Activated naive CD4-positive, alpha-beta T cell treated with anti-CD3 and anti-CD28 coated beads, Interleukin-2, amount 10 ng/mL, durations not matched to agents 7 days and 5 days (primary cell): ENCODE measurements at places on chromosomes 12 and 14.

GRCh38 chr12:6224550-6224949, 24.4 kb downstream of the CD9 start:
- no peak overlapping the region for H3K4me3 ChIP-seq
- H3K27ac ChIP-seq = no peak overlapping the region
- H3K4me1 ChIP-seq = no peaks in the 10 kb centered on the region
- no peaks in the 10 kb centered on the region for H3K36me3 ChIP-seq

DNA sequence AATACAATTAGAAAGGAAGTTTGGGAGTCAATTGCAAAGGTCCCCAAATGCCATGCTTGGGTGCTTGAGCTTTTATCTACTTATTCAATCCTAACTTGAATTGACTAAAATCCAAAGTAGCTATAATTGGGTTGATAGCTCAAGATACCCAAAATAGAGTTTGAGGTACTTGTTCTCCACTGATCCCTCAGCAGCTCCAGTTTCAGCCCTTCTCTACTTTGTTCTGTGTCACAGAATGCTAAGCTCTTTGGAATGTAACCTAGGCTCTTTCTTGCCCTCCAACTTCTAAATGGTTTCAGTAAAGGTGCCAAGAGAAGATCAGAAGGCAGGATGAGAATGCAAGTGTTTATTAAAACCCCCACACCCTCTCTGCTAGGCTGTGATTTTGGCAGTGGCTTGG, 251.4 kb upstream of the CLEC14A start:
- no peaks in the 10 kb centered on the region for H3K4me1 ChIP-seq
- no peaks in the 10 kb centered on the region for H3K36me3 ChIP-seq
- no peak for DNase-seq
- H3K27me3 ChIP-seq = no peaks in the 10 kb centered on the region
- no peak overlapping the region for H3K27ac ChIP-seq

DNA sequence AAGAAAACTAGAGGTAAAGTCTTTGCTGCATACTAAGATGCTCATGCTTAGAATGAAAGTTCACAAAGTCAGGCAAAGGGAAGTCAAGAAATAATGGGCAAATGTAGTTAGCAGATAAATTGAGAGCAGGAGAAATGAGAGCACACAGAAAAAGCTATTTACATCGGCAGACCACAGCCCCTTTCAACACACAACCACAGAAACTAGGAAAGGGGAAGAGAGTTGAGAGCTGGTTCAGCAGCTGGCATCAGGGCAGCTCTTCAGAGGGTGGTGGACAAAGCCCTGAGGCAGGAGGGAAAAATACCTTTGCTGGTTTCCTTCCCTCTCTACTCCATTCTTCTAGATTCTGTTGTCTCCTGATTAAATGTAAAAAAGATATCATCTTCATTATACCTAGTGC, 95.4 kb upstream of the ANO4 start:
- no peaks in the 10 kb centered on the region for H3K36me3 ChIP-seq
- no peak for DNase-seq
- H3K27ac ChIP-seq = no peak overlapping the region
- H3K27me3 ChIP-seq = peaks cover 3% of the 10 kb centered on the region
- H3K4me1 ChIP-seq = no peaks in the 10 kb centered on the region
- H3K4me3 ChIP-seq = no peak overlapping the region

DNA sequence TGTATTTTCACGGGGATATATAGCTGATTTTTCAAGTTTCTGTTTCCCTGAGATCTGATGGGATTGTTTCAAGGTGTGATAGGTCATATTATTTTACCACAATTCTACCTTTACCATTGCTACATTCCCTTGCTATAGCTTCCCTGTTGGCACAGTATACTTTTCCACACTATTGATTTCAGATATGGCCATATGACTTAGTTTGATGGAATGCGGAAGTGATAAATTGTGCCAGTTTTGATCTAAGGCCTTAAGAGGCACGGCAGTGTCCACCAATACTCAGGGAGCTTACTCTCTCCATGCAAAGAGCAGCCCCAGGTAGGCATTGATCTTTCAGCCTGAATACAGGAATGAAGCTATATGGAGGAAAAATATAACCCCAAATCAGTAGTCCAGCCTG, 315.7 kb downstream of the SLC16A7 start:
- H3K27ac ChIP-seq = no peak overlapping the region
- H3K27me3 ChIP-seq = no peaks in the 10 kb centered on the region
- H3K4me1 ChIP-seq = no peaks in the 10 kb centered on the region
- no peaks in the 10 kb centered on the region for H3K36me3 ChIP-seq
- H3K4me3 ChIP-seq = no peak overlapping the region

DNA sequence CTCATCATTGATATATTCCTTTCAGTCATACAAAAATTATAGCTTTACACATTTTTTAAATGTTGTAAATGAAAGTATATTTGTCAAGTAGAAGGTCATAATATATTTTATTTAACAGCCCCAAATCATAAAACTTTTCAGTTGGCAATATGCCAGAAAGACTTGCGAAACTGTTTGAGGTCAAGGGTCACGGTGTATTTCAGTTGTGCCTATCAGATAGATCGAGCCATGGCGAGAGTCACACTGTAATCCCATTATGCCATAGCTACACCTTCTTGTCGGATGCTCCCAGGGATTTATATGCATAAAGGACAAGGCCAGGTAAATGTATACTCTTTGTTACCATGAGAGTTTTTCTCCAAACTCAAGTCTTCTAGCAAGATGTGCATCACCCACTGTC, 26.7 kb upstream of the G2E3 start:
- no peak overlapping the region for H3K4me3 ChIP-seq
- no peak for DNase-seq
- no peaks in the 10 kb centered on the region for H3K27me3 ChIP-seq
- no peaks in the 10 kb centered on the region for H3K4me1 ChIP-seq

- H3K4me3 ChIP-seq = no peak overlapping the region
- peak; percentile 54 for DNase-seq
- no peak overlapping the region for H3K27ac ChIP-seq
- H3K4me1 ChIP-seq = no peaks in the 10 kb centered on the region
Measured at GRCh38 chr12:47636908-47637780, 68.7 kb downstream of the RPAP3 start.

GRCh38 chr12:132018193-132018916, 68.6 kb downstream of the EP400 start:
- no peaks in the 10 kb centered on the region for H3K27me3 ChIP-seq
- no peak overlapping the region for H3K4me3 ChIP-seq
- no peak for DNase-seq
- no peaks in the 10 kb centered on the region for H3K4me1 ChIP-seq

DNA sequence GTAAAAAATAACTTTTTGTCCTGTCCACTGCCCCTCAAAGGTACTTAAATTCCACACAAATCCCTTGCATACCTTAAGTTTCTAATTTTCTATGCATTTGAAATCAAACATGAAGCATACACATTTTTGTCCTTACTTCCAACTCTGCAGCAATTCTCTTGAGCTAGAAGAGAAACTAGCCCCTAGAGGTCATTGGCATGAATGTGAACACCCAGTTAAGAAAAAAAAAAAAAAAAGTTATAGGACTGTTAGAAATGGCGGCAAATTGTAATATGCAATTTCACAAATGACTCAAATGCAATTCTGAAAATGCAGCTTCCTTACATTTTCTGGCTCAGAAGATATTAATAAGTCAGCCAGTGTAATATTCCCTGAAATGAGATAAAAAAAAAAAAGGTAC, 4.6 kb upstream of the ESR2 start:
- no peak overlapping the region for H3K4me3 ChIP-seq
- H3K4me1 ChIP-seq = peaks cover 20% of the 10 kb centered on the region
- no peak overlapping the region for H3K27ac ChIP-seq
- no peaks in the 10 kb centered on the region for H3K36me3 ChIP-seq
- DNase-seq = no peak
- H3K27me3 ChIP-seq = peaks cover 41% of the 10 kb centered on the region

- no peak overlapping the region for H3K4me3 ChIP-seq
- no peaks in the 10 kb centered on the region for H3K36me3 ChIP-seq
- DNase-seq = no peak
- no peaks in the 10 kb centered on the region for H3K4me1 ChIP-seq
Measured at GRCh38 chr12:10167599-10167998, 4.3 kb downstream of the OLR1 start.
